ENCODE measurements at places on chromosomes 4 and X. TPM values are rescaled to one million over a fixed set of nuclear protein-coding genes. Genes with fewer than 3 reads are reported as not detected.

Gene ANK2
- 97.0 TPM for total RNA-seq

Gene GAB3
- 13.7 TPM for total RNA-seq

Gene HERC3
- total RNA-seq, result 21.2 TPM

Gene CT45A10
- not detected for total RNA-seq

Gene GAGE12H
- not detected for total RNA-seq

Gene CT83
- total RNA-seq, result not detected

Gene NXF2
- not detected for total RNA-seq

Gene PLRG1
- total RNA-seq, result 66.8 TPM

Gene C1QTNF7
- total RNA-seq, result 1.8 TPM

Gene MAGEC1
- not detected for total RNA-seq

Gene CSN1S1
- 32.3 TPM for total RNA-seq

Gene VCX3B
- not detected for total RNA-seq

Gene CXorf38
- total RNA-seq, result 14.0 TPM

Gene FBXW7
- 37.9 TPM for total RNA-seq

Gene NDST3
- not detected for total RNA-seq

Gene MEPE
- total RNA-seq, result not detected

- DNase-seq, result no peak
Measured at GRCh38 chrX:71536285-71536684, 3.4 kb downstream of the OGT start.

GRCh38 chrX:151176231-151176750 is at the start of gene GPR50:
Gene GPR50, plus strand, starts transcription at chrX:151176584. Its CDS starts 138 bp downstream, at chrX:151176722.
- DNase-seq, result no peak

DNA sequence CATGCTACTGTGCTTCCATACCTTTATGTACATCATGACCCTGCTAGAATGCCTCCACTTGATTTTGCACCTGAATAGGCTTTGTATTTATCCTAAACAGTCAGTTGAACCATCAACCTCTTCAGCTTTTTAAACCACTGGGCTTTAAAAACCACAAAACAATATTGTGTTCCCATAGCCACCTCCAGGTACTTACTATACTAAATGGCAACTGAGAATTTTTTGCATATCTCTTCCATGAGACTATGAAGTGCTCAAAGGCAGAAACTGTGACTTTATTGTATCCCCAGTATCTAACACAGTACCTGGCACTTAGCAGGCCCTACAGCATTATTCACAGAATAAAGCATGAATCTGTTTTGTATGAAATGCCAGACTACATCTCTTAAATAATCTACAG is 39.7 kb downstream of the ANAPC10 start:
- no peak for DNase-seq

DNA sequence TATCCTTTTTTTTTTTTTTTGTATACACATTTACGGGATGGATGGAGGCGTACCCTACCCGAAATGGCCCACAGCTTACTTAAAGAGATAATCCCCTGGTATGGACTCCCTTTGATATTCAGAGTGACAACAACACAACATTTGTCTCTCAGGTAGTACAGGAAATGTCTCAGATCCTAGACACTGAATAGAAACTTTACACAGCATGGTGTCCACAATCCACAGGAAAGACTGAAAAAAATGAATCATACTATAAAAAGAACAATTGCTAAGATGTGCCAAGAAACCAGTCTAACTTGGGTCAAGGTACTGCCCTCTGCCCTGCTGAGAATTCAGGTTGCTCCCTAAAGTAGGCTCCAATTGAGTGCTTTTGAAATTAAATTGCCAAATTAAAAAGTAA is 100.8 kb upstream of the LANCL3 start:
- DNase-seq, result no peak

DNA sequence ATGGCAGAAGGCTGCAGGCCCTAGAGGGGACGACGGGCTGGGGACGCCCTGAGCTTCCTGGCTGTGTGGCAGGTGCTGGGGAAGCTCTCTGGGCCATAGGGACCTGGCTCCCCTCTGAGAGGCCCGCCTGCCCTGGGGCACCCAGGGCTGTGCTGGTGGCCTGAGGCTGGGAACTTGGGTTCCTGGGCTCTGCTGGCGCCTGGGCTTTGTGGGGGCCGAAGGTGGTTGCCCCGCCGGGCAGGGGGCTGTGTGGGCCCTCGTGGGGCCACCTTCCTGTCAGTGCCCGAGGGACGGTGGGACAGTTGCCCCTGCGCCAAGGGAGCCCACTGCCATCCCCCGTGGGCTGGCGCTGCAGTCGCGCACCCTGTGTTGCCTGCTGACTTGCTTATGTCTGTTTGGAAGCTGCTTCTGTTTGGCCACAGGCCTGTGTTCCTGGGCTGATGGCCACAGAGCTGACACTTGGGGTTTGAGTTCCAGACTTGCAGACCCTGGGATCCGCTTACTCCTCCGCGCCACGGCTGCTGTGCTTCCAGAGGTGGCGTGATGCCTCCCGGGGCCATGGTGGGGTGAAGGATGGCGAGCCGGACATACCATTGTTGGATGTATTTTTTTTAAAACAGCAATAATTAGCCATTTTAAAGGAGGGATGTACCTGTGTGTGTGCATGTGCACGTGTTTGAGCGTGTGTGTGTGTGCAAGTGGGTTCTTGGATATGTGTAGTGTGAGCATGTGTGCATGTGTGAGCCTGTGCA is 8.5 kb downstream of the NAT8L start:
- no peak for DNase-seq

DNA sequence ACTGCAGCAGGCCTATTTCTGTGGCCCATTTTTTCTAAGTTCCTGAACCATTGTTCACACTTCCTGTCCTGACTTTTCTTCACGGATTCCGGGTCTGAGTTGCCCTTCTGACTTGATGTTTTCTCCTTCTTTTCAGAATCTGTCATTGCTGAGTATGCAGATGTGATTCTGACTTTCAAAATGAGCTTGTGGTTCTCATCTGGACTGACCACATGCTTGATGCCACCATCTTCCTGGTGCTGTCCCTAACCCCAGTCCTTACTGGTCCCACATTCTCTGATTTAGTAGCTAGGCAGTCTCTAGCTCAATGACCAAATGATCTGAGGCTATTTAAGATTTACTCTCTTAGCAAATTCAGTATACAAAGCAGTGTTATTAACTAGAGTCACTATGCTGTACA is 822.3 kb upstream of the TENM3 start:
- no peak for DNase-seq

GRCh38 chr4:184599492-184600135 is 49.6 kb downstream of the CASP3 start:
- no peak for DNase-seq

DNA sequence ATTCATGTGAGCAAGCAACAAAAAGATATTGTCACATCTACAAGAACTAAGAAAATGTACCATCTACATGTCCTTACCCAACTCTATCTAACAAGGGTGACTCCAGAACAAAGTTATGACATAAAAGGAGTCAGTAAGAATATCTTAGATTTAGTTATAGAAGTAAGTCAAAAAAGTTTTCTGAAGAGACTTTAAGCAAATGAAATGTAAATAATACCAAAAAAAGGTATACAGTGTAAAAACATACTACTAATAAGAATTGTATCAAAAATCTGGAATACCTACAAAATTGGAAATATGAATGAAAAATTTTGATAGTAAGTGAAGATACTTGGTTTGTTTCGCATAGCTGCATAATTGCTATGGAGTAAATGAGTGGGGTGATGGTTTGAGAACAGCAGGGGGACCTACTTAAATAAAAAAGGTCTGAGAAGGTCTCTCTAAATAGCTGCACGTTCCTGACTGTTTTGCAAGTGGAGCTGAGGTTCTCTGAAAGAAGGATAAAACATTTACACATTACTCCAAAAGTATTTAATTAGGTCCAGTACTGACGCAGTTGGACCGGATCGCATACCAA is 51.0 kb upstream of the ENPP6 start:
- DNase-seq, result no peak

- DNase-seq, result no peak
Measured at GRCh38 chrX:11254417-11255109, 38.6 kb upstream of the AMELX start.

DNA sequence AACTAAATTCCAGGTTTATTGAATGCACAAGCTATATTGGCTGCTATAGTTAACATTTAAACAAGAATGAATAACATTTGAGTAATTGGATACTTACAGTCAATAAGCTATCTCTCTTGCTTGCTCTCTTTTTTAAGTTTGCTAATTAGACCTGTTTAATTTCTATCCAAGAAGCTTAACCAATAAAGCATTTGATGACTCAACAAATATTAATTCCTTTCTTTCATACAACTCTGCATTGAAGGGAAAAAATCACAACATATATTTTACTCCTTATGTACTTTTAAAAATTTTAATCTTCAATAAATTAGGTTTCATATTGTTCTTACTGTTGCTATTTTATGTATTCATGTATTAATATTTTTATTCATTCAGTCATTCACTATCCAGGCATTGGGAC is 1552.6 kb upstream of the ADGRL3 start:
- DNase-seq, result no peak

- no peak for DNase-seq
Measured at GRCh38 chrX:38799995-38800580, 1.2 kb upstream of the MID1IP1 start.

DNA sequence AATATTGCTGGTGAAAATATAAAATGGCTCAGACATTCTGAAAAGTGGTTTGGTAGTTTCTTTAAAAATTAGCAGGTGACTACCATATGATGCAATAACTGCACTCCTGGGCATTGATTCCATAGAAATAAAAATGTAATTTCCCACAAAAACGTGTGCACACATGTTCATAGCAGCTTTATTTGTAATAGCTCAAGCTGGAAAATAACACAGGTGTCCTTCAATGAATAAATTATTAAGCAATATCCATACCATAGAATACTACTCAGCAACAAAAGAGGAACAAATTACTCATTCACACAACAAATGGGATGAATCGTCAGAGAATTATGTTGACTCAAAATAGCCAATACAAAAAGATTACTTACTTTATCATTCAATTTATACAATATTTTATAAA is 893.7 kb upstream of the SLIT2 start:
- DNase-seq, result no peak

- DNase-seq, result no peak
Measured at GRCh38 chr4:76626686-76627465, 191.8 kb downstream of the SHROOM3 start.

- no peak for DNase-seq
Measured at GRCh38 chr4:87392183-87392582, 1.2 kb upstream of the HSD17B11 start.

GRCh38 chr4:99126376-99126775 is 17.7 kb downstream of the ADH4 start:
- no peak for DNase-seq

DNA sequence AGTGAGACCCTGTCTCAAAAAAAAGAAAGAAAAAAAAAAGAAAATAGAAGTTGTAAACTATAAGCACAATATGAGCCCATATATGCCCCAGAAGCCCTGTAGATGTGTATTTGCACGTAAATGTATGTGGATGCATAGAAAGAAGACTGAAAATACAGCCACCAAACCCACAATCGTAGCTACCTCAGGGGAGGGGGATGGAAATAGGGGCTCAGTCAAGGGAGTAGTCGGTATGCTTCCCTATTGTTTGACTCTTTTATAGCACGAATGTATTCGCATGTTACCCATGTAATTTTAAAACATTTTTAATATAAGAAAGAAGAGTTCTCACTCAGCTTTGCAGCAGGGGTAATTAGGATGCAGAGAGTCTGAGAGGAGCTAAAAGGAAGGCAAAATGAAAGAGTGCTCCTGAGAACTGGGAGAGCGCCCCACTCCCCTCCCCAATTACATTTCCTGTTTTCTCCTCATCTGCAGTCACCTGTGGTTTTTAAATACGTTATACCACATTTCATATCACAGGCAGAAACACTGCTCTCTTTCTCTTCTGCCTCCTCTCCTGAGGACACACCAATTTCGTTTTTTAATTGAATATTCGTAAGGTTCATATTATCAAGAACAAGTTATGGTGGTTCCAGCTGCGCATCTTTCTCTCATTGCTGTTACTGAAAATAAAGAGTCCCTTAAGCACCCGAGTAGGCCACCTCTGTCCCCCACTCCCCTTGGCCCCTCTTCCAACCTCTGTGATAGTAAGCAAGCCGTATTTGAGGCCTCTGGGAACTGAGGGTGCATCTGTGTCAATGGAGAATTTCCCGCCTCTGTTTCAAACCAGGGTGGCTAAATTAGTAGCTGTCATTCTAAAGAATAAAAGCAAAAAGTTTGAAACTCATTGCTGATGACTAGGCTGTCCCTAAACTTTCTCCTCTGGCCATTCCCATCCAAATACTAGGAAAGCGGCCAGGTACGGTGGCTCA is 10.7 kb downstream of the SEPTIN6 start:
- DNase-seq, result no peak

GRCh38 chrX:45758319-45758718 is 557.6 kb upstream of the DIPK2B start:
- DNase-seq, result no peak

DNA sequence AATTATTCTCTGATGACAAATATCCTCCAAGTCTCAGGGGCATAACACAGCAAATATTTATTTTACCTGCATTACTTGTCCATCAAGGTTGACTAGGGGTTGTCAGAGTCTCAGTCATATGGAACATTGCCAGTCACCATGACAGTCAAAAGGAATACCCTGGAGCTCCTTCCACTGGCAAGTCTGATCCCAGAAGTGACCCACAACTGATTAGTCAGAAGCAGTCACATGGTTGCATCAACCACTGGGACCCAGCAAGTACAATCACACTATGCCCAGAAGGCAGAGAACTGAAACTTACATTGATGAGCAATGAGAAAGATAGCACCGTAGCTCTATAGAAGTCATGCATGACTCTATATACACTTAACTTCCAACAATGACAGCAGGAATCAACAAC is 41.9 kb upstream of the SOD3 start:
- no peak for DNase-seq

- no peak for DNase-seq
Measured at GRCh38 chr4:22678940-22679854, 13.5 kb upstream of the GBA3 start.

- no peak for DNase-seq
Measured at GRCh38 chrX:110614596-110614995, 181.0 kb downstream of the CHRDL1 start.

GRCh38 chrX:39613482-39613995 is 484.2 kb downstream of the BCOR start:
- no peak for DNase-seq

DNA sequence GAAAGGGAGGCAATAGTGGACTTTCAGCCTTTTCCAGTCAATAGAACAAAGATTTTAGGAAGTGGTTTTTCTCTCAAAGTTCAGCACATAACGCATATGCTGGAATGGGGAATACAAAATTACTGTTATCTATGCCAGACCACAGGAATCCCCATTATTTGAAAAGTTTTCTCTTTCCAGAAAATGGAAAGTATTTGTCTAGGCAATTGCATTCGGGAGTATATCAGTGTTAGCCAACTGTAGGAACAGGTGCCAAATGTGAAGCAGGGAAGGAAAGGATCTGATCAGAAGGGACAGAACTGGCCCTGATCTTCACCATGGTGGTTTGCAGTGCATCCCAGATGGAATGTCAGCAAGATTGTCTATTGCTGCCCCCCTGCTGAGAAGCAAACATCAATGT is 213.6 kb downstream of the CPE start:
- DNase-seq, result no peak

- no peak for DNase-seq
Measured at GRCh38 chr4:124631760-124632159, 80.8 kb downstream of the ANKRD50 start.

DNA sequence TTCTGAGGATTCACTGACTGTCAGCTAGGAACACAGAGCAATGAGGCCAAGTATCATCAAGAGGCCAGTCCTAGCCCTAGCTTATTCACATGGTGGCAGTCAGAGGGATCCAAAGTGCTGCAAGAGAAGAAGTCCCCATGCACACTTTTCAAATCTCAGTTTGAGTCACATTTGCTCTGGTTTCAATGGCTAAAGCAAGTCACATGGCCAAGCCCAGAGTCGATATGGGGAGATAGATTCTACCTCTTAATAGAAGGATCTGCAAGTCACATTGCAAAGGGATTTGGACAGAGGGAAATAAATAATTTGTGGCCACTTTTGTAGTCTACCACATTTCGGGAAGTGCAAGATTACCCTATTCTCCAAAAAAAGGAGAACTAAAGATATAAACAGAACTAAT is 3.7 kb upstream of the LCORL start:
- DNase-seq, result no peak
